ENCODE measurements at places on chromosomes 6 and 20.

DNA sequence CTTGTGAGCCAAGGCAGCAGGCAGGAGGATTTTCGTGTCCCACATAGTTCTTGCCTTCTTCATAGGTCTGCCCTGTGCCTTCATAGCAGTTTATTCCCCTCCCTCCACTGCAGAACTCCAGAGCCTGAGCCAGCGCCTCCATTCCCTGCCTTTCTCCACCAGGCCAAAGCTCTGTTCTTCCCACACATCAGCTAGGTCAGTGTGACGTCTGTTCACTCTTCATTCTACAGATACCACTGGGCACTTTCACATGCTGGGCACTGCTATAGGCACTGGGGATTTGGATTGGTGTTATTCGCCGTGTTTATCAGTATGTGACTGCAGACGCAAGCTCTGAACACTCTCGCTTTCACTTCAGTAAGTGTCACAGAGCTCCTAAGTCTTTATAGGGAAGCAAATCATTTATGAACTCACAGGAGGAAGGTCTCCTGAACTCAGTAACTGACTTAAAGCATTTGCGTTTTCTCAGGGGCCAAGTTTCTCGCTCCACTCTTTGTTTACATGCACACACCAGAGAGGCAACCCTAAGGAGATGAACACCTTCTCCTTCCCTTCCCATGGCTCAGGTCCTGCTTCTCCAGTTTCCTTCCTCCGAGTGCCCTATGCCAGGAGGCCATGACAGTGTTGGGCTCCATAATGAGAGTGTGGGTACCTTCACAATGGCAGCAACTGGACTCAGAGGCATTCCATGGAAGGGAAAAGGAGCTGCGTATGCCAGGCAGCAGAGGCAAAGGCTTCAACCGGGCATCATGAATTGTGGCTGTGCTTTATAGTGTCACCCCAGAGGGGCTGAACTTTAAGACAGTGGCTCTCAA lies 6.3 kb upstream of the APMAP start:
- no peak for DNase-seq

GRCh38 chr6:75114806-75115205 lies 91.0 kb downstream of the COL12A1 start:
- DNase-seq: no peak

- DNase-seq: no peak
Observed at GRCh38 chr6:1538810-1539478, 70.8 kb upstream of the FOXC1 start.

GRCh38 chr6:42935322-42935721 lies 6.0 kb downstream of the CNPY3 start:
- DNase-seq: no peak

- DNase-seq: no peak
Observed at GRCh38 chr20:14069796-14070195, 74.5 kb downstream of the MACROD2 start.

DNA sequence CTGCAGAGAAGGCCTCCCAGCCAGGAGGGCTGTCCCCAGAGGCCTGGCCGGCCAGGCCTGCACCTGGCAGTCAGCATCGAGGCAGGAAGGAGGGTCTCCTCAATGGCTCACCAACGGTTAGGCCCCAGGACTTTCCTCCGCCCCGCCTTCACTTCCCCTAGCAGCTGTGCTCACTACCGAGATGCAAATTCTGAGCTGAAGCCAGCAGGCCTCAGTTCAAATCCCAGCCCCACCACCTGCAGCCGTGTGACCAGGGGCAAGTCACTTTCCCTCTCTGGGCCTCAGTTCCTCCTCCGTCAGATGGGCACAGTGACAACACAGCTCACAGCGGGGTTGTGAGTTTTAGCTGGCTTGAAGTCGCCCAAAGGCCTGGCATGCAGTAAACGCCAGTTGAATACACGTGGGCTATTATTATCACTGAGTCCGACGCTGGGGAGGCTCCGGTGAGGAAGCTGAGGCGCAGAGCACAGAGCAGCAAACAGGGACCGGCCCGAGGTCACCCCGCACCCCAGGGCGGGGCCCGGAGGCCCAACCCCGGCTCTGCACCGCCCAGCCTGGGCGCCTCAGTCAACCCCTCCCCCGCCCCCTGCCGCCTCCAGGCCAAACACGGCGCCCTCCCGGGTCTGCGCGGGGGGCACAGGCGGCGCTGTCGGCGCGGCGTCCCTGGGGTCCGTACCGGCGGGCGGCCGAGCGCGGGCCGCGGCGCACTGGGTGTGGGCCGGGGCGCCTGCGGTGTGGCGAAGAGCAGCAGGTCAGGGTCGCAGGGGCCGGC lies 671 bp downstream of the E2F1 start:
- DNase-seq: peak; percentile 51

DNA sequence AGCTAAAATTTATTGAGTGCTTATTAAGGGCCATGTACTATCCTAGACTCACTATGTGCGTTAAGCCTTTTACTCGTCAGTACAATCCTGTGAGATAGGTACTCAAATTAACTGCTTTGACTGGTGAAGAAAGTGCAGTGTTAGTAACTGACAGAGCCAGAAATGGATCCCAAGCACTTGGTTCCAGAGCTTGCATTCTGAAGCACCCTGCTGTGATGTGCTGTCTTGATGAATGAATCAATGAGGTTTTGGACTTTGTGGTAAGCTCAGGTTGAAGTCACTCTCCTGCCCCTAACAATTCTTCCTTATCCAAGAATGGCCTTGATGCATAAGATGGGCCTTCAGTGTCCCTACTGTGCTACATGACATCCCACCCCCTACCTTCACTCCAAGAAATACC lies 3.7 kb downstream of the STX11 start:
- DNase-seq: no peak

GRCh38 chr6:53326372-53327016 lies 22.3 kb downstream of the ELOVL5 start:
- no peak for DNase-seq

DNA sequence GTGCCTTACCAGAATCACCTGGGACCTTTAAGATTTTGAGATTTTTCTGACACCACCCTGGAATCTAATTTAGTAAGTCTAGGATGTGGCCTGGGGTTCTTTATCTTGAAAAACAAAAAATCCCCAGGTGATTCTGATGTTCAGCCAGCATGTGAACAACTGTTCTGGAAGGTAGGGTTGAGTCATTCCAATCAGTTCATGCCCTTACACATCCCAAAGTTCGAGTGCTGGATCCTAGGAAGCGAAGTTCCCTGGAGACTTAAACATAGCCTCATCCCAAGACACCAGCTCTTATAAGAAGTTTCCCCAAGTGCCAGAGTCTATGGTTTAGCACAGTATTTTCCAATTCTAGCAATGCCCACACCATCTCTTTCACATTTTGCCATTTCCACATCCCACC lies 6.3 kb upstream of the TSHZ2 start:
- no peak for DNase-seq

DNA sequence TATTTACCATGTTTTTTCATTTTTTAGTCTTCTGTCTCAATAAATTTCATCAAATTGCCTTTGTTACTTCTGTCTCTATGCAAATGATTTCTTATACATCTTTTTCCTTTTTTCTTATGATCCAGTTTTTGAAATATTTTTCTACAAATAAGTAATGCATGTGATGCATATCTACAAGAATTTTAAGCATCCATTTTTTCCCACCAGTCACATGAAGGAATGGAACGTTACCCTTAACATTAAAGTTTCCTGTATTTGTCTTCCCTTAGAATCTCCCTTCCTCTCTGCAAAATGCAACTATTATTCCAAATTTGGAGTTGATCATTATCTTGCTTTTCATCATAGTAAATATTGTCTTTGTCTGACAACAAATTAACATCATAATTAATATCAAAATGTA lies 35.5 kb downstream of the PSMB9 start:
- no peak for DNase-seq

DNA sequence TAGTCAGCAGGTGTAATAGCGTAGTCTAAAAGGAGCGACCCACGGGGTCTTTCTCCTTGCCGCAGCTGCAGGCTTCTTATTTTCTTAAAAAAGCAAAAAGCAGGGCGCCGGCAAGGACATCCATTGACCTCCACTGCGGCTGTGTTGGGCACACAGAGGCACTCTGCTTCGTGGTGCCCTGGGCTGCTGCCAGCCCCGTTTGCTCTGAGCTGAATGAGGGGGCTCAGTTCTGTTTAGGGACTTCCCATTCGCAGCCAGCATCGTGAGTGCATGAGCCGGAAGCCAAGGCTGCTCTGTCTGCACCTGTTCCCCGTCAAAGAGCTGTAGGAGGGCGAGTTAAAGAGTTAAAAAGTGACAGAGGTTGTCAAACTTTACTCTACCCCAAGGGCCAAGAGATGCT lies 1.7 kb upstream of the SLC22A2 start:
- no peak for DNase-seq

DNA sequence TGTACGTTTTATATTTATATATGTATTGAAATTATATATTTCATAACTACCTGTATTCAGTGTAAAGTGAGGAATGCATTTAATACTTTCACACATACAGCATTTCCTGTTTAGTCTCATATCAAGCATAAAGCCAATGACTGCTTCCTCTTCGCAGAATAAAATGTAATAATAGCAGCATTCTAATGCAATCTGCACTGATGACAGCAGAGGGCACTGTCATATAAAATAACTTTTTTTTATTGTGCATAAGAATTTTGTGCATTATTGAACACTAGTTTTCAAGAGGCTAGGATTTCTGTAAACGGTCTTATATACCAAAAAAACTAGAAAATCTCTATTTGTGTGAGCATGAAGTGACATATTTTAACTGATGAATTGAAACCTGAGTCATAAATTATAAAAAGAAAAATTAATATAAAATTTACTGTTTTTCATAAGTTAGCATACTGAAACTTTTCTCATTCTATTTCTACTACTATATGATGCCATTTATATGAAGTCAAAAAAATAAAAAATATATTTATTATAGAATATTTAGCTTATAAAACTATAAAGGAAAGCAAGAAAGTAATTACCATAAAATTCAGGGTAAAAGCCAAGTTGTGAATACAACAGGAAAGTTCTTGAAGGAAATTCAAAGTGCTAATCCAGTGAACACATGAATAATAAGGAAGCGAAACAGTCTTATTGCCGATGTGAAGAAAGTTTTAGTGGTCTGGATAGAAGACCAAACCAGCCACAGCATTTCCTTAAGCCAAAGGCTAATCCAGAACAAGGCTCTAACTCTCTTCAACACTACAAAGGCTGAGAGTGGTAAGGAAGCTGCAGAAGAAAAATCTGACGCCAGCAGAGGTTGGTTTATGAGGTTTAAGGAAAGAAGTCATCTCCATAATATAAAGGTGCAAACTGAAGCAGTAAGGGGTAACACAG lies 36.3 kb downstream of the RNF146 start:
- peak; percentile 62 for DNase-seq

DNA sequence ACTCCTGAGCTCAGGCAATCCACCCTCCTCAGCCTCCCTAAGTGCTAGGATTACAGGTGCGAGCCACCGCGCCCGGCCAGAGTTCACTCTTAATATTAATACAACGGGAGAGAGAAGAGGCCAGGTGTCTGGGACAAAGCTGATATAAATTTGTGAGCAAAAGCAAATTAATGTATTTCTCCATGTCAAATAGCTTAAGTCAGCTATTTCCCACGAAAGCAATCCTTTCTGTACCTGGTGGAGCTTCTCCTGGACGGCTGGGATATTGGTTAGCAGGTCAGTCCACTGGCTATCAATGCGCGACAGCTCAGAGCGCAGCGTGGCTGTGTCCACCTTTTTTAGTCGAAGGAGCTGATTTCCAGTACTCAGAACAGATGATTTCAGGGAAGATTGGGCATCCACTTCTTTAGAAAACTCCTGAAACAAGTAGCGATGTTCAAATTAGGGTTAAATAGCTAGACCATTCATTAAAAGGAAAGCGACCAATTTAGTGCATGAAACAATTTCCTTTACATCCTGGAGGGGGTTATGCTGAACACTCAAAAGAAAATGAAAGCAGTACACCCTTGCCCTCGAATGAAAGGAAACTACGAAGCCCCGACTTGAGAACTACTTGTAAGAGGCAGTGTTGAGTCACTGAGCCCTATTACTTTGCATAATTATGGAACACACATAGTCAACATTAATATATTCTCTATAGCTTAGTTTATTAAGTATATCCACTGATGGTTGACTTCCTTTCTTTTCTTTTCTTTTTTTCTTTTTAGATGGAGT lies 403.4 kb downstream of the SYNE1 start:
- no peak for DNase-seq

GRCh38 chr6:105501826-105502344 lies 99.0 kb upstream of the PREP start:
- DNase-seq: no peak

DNA sequence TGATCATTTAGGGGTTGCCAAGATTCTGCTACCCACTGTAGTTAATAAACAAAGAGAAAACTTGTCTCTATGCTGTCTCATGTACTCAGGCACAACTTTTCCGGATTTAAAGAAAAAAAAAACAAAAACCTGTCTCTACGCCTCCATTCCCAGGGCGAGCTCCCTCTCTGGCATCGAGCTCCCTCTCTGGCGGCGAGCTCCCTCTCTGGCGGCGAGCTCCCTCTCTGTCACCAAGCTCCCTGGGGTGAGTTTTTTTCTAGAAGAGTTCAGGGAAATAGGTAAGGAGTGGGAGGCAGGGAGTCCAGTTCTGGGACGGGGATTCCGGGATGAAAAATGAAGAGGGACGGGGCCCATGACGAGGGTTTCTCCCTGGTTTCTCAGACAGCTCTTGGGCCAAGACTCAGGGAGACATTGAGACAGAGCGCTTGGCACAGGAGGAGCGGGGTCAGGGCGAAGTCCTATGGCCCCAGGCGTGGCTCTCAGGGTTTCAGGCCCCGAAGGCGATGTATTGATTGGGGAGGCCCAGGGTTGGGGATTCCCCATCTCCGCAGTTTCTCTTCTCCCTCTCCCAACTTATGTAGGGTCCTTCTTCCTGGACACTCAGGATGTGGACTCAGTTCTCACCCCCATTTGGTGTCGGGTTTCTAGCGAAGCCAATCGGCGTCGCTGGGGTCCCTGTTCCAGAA lies 16.5 kb upstream of the HLA-A start:
- DNase-seq: no peak

DNA sequence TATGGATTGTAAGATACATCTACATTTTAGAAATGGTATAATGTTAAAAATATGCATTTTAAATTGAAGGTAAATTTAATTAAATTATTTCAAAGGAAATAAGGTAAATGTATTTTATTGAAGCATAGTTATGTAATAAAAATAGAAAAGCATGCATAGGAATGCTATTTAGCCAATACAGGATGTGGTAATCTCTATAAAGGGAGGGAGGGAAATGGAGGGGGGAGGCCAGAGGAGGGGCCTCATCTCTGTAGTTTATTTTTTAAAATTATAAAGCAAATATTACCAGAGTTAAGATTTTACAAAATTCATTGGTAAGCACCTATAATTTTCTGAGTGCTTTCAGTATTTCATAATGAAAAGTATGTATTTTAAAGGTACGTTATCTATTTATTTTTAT lies 27.2 kb downstream of the SLC16A10 start:
- DNase-seq: no peak

- no peak for DNase-seq
Observed at GRCh38 chr6:20068421-20068988, 143.8 kb downstream of the MBOAT1 start.

DNA sequence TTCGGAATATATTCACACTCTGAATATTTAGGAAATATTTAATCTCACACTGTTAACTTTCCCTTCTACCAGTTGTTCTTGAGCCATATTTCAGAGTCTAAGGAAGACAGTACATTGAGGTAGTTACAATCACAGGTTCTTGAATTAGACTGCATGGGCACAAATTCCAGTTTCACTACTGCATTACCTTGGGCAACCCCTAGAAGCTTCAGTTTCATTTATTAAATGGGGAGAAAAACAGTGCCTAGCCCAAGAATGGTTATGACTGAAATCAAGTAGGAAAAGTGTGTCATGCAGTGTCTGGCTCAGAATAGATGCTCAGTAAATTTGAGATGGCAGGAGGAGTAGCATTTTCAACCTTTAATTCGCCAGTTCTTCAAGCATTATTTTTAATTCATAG lies 124.5 kb upstream of the SAMD5 start:
- DNase-seq: no peak
